ENCODE measurements at places on chromosomes 16 and 17.

DNA sequence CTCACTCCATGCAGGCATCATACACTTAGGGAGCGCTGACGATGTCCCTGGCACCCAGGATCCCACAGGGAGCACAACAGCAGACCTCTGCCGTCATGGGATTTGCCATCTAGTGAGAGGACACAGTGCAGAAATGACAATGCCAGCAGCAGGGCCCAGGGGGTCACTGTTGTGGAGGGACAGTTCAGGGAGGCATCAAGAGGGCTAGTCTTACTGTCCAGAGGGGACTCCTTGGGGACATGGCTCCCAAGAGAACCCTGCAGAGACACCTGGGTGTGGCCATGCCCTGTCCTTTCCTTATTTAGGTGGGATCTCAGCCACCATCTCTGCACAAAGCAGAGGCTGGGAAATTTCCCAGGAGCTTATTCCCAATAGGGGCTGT is 73.7 kb downstream of the CRISPLD2 start:
- DNase-seq, result no peak

GRCh38 chr17:41915566-41915965 is 3.2 kb downstream of the ACLY start:
- DNase-seq, result no peak

- no peak for DNase-seq
Observed at GRCh38 chr17:37458805-37459204, 30.9 kb upstream of the DUSP14 start.

DNA sequence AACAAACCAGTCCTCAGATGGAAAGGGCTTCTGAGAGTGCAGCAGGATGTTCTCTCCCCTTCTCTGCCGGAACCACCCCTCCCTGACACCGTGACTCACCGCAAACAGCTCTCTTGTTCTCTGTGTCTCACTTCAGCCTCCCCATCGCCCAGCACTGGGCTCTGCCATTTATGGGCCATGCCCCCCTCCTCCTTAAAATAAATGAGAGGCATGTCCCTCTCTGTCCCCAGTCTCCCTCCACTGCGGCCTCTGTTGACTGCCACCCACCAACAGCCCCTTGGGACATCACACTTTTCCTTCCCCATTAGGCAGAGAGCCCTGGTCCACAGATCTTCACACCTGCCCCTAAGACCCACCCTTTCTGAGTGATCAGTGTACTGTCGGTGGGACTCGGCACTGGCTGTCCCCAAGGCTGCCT is 6.3 kb downstream of the CCDC102A start:
- DNase-seq, result no peak

GRCh38 chr16:72060405-72060804 is 2.6 kb upstream of the HPR start:
- no peak for DNase-seq

- no peak for DNase-seq
Observed at GRCh38 chr17:69269131-69269998, 40.7 kb upstream of the ABCA10 start.

- no peak for DNase-seq
Observed at GRCh38 chr17:65514541-65514940, 46.9 kb downstream of the AXIN2 start.

- DNase-seq, result no peak
Observed at GRCh38 chr17:2849327-2849670, 53.1 kb downstream of the RAP1GAP2 start.

GRCh38 chr16:14511800-14512135 is 118.3 kb downstream of the PARN start:
- DNase-seq, result no peak

GRCh38 chr16:50216231-50216630 is 50.1 kb upstream of the ADCY7 start:
- DNase-seq, result no peak

GRCh38 chr17:28392491-28392890 is 13.5 kb downstream of the SLC46A1 start:
- no peak for DNase-seq

DNA sequence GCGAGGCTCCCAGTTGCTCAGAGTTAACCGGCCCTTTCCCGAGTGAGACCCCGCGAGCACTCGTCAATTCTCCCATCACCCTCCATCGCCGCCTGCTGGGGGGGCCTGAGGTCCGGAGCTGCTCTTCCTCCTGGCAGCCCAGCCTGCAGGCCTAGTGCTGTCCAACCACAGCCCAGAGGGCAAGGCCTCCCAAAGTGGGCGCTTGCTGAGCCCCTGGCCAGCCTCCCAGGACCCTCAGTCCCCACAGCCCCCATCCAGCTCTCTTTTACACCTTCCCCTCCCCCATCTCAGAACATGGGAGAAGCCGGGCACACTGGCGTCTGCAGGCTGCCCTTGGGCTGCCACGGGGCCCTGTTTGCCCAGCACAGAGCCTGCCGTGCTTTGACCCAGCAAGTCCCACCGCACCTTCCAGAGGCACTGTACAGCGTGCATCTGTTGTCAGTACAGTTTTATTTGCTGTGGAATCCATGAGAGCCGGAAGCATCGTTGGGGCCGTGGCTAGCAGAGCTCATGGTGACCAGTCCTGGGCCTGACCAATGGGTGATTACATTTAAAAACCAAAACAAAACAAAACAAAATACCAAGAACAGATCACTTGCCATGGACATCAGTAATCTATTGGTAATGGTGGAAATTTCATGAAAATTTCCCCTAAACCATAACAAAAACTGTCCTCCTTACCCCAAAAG is 96.1 kb upstream of the CBX4 start:
- peak; percentile 52 for DNase-seq

GRCh38 chr17:44568945-44569858 is 11.9 kb downstream of the FZD2 start:
- DNase-seq, result no peak

DNA sequence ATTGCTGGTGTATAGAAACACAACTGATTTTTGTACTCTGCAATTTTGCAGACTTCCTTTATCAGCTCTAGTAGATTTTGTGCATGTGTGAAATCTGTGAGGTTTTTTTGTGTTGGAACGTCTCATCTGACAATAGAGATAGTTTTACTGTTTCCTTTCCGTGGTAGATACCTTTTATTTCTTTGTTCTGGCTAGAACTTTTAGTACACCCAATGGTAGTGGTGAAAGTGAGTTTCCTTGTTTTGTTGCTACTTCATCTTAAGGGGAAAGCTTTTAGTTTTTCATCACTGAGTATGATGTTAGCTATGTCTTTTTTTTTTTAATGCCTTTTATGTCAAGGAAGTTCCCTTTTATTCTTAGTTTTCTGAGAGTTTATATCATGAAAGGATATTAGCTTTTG is 118.1 kb downstream of the OR1D5 start:
- no peak for DNase-seq

DNA sequence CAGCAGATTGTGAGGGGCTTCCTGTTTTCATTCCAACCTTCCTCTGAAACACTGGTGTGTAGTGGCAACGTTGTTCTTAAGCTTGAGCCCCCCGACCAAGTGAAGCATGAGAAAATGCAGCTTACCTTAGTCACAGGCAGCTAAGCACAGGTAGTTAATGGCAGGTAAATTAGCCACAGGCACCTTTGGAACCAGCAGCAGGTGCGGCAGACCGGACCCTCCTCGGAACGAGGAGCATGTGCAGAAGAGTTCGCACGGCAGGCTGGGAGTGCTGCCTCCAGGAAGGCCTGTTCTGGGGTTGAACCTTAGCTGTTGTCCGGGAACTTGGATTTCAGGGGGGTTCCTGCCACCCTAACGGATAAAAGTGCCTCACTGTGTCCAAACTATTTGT is 7.2 kb upstream of the IRF8 start:
- no peak for DNase-seq

- no peak for DNase-seq
Observed at GRCh38 chr16:17556276-17557052, 85.7 kb upstream of the XYLT1 start.

DNA sequence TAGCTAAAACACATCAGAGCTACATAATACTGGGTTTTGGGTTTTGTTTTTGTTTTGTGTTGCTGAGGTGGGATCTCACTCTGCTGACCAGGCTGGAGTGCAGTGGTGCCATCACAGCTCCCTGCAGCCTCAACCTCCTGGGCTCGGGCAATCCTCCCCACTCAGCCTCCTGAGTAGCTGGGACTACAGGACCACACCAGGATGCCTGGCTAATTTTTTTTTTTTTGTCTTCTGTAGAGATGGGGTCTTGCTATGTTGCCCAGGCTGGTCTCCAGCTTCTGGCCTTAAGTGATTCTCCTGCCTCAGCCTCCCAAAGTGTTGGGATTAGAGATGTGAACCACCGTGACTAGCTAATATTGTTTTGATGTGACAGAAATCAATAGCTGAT is 6.2 kb downstream of the MEAK7 start:
- DNase-seq, result no peak

- no peak for DNase-seq
Observed at GRCh38 chr17:67490471-67490870, 113.4 kb downstream of the PITPNC1 start.

- DNase-seq, result no peak
Observed at GRCh38 chr17:69764146-69764545, 310.9 kb upstream of the KCNJ16 start.

- DNase-seq, result no peak
Observed at GRCh38 chr16:76194616-76195015, 82.6 kb upstream of the CNTNAP4 start.

- no peak for DNase-seq
Observed at GRCh38 chr17:214881-215331, 33.5 kb upstream of the DOC2B start.

DNA sequence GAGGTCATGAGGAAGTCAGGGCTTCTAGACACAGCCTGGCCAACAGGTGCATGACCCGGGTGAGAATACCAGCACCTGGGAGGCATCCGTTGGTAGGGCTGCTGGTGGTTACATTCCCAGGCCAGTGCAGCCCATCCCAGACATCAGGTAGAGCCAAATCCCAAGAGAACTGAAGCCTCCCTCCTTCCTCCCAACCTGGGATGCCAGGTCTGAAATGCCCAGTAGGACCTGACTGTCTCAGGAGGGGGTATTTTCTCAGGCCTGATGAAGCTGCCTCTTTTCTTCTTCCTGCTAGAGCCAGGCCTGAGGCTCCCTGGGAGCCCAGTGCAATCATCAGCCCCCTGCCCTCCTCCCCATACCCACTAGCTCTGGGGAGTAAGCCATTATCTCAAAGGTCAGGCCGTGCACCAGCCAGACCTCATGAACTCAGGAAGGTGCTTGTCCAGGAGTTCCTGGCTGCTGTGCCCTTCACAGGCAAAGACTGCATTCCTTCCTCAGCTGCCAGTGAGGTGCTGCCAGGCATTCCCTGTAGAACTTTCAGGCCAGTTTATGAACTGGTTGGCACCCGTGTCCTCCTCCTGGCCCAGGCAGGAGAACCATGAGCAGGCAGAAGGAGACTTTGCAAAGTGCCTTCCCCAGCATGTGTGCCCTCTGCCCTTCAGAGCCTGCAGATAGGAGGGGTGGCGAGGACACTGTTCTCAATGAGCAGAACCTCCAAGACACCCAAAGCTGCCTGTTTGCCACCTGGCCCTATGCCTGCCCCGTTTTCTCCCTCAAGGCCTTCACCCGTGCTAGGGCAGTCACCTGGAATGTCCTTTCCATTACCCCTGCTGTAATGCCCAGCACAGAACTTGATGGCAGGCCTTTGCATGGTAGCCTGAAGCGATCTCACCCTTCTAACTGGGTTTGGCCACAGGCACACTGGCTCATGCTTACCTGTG is 7.6 kb downstream of the TBX2 start:
- peak; percentile 19 for DNase-seq

DNA sequence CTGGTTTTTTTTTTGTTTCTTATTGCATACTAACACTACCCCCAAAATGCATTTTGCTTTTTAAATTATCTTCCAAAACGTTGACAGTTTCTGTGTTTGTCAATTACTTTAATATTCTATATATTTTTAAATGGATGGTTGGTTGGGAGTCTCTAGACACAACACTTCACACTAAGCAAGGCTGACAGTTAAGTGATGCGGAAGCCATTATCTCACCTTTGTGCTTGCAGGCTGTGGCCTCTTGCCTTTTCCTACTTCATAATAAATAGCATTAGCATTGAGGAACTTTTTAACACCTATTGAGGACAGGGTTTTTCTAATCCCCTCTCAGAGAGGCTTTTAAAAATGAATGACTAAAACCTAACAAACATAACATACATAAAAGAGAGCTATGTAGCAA is 280.8 kb upstream of the TBX2 start:
- no peak for DNase-seq

- DNase-seq, result peak; percentile 29
Observed at GRCh38 chr17:64736804-64737492, 74.8 kb upstream of the SMURF2 start.

DNA sequence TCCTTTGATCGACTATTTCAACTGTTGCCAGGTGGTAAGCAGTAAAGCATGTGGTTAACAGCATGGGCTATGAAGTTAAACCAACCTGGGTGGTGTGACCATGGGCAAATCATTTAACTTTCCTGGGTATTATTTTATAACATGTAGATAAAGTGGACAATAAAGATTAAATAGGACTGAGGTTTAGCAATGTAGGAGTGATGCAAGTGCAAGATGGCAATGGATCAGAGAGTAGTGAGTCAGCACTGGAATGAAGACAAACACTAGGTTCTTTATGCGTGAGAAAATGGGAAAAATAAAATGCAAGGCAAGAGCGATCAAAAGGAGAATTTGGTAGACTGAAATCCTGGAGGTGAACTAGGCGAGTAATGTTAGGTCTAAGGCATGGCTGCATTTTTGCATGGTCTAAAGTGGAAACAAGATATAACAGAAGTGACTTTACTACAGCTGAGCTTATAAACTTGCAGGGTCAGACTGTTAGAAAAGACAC is 222.4 kb upstream of the AXIN2 start:
- DNase-seq, result no peak

GRCh38 chr16:21071741-21072140 is 78.9 kb downstream of the DNAH3 start:
- no peak for DNase-seq

DNA sequence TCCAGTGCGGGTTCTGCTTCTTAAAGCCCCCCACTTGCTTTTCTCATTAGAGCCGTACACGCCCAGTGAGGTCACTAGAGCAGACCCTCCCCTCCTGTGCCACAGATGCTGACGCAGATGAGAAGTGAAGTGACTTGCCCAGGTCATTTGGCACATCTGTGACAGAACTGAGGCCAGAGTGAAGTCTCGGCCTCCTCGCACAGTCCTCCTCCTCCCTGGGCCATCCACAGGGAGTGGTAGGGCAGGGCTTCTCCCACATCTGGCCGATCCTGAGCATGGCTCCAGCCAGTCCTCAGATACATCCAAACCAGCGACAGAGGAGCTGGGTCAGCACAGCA is 15.3 kb upstream of the TBX2 start:
- DNase-seq, result no peak

- peak; percentile 96 for DNase-seq
Observed at GRCh38 chr17:57987581-57988300, at the start of gene VEZF1. Gene VEZF1 (minus strand): TSS chr17:57988254. CDS start chr17:57988111, 143 bp downstream.

DNA sequence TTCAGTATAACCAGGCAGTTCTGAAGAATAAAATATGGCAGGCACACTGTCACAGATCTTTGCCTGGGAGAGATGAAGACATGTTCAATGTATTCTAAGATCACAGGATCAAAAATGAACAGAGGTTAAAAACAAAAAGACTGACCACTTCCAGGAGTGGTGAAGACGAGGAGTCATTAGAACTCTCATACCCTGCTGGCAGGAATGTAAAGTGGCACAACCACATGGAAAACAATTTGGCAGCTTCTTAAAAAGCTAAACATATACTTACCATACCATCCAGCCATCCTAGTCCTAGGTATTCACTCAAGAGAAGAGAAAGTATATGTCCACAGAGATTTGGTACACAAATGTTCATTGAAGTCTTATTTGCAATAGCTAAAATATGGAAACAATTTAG is 406.3 kb downstream of the NPIPA8 start:
- no peak for DNase-seq
